ENCODE measurements at places on chromosomes 2 and 18.

- DNase-seq, result no peak
Measured at GRCh38 chr2:181554061-181554830, 97.1 kb downstream of the ITGA4 start.

- no peak for DNase-seq
Measured at GRCh38 chr2:190578158-190579057, 43.9 kb upstream of the NEMP2 start.

DNA sequence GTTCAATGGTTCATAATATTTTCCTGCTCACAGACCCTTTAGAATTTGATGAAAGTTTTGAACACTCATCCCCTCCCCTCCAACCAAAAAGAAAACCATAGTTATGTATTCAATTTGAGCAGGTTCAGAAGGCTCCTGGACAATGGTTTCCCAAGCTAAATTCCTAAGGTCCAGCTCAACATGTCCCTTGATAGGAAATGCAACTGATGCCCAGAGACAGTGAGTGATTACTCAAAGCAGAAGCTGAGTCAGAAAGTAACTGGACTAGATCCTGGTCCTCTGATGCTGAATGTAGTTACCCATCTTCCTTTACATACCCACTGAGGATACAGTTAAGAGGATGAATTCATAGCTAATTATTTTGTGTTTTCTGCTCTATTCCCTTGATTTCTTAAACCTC lies 218.9 kb upstream of the NCKAP5 start:
- DNase-seq, result no peak

DNA sequence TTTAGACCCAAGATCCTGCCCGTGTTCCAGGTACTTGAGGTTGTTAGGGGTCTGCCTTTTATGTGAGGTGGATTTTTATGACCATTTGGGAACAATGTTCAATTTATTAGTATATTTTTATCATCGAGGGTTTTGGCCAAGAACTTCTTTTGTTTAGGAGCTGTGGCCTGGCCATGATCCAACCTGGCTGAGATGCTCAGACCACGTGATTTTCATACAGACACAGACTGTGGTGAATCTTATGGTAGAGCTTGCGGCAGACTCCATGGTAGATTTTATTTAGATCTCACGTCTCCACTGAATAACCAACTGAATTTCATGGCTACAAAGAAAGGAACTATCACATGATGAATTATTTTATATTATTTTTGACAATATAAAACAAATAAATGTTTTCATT lies 405.5 kb upstream of the VWC2L start:
- DNase-seq, result no peak

- DNase-seq, result no peak
Measured at GRCh38 chr2:219409619-219410018, 8.6 kb upstream of the DES start.

DNA sequence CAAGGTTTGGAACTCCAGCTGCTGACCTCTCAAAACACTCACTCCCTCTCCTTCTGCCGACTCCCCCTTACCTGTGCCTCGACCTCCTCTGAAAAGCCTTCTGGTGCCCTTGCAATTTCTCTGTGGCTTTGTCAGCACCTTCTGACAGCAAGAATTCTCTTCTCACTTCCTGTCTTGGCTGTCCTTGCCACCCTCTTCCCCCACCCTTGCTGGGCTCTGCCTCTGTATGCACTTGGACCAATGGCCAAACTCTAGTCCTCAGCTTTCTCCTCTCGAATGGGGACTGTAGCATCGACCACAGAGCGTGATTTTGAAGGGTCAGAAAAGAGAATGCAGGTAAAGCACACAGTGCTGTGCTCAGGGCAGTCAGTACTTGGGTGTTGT lies 99.0 kb downstream of the HS1BP3 start:
- DNase-seq, result no peak

GRCh38 chr18:49591775-49592174 lies 29.9 kb downstream of the LIPG start:
- DNase-seq, result no peak

DNA sequence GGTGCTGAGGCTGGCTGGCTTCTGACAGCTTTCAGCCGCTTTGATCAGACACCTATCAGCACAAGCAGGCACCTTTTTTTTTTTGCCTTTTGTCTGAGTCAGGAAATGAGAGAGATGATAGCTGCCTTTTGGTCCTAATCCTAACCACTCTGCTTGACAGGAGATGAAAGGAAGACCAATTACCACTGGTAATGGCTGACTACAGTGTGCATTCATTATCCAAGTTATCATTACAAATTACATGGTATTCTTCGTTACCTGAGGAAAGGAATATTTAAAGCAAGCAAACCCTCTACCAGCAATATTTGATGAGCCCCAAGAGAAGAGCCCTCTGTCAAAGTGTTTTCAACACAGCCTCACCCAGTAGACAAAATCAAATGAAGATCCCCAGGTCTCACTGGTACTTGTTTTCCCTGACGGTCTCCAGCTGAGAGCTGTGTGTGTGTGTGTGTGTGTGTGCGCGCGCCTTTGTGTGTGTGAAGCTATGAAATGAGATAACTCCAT lies 925.7 kb downstream of the DCDC2C start:
- DNase-seq, result no peak

- no peak for DNase-seq
Measured at GRCh38 chr2:118309946-118310680, 221.8 kb downstream of the INSIG2 start.

GRCh38 chr2:154637456-154637855 lies 61.0 kb upstream of the KCNJ3 start:
- no peak for DNase-seq

- DNase-seq, result no peak
Measured at GRCh38 chr2:119827866-119828507, 68.3 kb downstream of the PTPN4 start.
